ENCODE measurements at places on chromosomes 5 and 9. TPM values are rescaled to one million over a fixed set of nuclear protein-coding genes. Genes with fewer than 3 reads are reported as not detected.

Gene TCF7
- polyA plus RNA-seq, result 5.4 TPM

Gene AGXT2
- 0.11 TPM for polyA plus RNA-seq

Gene TEK
- polyA plus RNA-seq, result 14.5 TPM

Gene CCDC192
- 0.54 TPM for polyA plus RNA-seq
